ENCODE measurements at places on chromosomes 13 and 19.
A peak's percentile ranks its signal among the peaks of the same experiment; 100 is the strongest.

DNA sequence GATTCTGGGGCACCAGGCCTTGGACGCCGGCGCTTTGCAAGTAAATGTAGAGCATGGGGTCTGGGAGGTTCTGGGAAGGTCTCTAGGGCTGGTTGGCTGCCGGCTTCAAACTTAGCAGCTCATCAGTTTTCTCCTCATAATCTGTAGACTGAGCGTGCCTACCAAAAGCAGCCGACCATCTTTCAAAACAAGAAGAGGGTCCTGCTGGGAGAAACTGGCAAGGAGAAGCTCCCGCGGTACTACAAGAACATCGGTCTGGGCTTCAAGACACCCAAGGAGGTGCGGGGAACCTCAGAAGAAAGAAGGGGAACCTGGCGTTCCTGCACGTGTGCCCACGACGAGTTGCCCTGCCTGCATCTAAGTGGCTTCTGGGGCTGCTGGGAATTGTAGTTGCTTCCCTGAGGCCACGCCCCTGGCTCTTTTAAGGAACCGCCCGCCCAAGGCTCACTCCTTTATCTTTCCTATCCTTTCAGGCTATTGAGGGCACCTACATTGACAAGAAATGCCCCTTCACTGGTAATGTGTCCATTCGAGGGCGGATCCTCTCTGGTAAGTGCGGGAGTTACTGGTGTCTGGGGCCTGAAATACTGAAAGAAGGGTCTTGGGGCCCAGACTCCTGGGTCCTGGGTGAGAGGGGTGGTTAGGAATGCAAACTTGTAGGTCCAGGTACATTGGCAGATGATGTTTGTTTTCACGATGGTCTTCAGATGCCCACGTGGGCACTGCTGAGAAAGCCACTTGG lies 984 bp downstream of the RPS11 start:
- DNase-seq, result peak; percentile 10

DNA sequence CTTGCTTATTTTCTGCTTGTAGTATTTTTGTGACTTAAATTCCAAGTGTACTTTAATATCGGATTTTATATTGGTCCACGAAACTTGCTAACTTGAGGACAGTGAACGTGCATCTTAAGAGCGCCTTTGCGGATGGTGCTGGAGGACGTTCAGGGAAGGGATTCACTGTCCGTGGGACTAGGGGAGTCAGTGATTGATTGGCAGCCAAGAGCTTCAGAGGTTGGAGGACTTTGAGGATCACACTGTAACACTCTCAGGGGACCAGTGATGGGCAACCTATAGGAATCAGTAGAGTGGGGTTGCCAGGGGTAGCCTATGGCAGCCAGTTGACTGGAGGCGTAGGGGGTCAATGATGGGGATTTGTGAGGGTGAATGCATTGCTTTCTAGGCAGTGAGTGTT lies 516 bp downstream of the ZNF175 start:
- DNase-seq, result no peak

DNA sequence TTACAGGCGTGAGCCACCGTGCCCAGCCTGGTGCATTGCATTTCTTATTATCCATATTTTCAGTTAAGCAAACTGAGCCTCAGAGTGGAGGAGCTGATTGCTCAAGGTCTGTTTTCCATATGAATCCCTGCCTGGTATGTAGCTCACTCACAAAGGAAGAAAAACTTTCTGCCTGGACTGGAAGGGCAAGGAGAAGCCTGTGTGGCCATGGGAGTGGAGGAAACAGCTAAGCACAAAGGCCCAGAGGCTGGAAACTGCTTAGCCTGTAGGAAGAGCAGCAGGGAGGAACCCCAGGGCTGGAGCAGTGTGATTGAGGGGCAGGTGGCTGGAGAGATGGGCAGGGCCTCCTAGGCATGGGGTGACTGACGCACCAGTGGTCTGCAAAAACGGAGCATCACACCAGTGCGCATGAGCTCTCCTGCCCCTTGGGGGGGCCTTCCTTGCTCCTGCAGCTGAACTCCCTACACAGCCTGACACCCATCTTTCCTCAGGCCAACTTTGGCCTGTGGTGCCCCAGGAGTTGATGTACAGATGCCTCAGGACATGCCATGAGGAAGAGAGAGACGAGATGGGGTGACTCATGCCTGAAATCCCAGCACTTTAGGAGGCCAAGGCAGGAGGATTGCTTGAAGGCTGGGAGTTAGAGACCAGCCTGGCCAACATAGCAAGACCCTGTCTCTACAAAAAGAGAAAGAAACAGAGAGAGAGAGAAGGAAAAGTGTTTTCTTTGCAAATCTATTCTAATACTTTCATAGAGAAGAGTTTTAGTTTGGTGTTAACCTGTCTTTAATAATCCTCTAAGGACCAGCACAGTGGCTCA lies 2.8 kb upstream of the HNRNPM start:
- DNase-seq, result no peak

GRCh38 chr19:54473071-54473891 lies at the start of gene CDC42EP5:
Gene CDC42EP5 (minus strand): TSS chr19:54473296. CDS start chr19:54465547, 7,749 bp downstream.
- no peak for DNase-seq

DNA sequence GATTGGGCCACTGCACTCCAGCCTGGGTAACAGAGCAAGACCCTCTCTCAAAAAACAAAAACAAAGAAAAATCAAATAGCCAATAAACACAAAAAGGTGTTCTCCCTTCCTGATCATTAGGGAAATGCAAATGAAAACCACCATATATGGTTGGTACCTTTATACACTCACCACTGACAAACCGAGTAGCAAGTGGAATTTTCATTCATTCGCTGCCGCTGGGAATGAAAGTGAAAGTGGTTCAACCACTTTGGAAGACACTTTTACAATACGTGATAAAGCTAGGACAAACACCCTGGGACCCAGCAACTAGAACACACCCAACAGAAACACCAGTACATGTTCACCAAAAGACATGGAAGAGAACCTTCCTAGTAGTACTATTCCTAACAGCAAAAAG lies 21.0 kb downstream of the GRIK5 start:
- peak; percentile 26 for DNase-seq

- DNase-seq, result no peak
Observed at GRCh38 chr13:23716401-23716800, 146.2 kb downstream of the TNFRSF19 start.

DNA sequence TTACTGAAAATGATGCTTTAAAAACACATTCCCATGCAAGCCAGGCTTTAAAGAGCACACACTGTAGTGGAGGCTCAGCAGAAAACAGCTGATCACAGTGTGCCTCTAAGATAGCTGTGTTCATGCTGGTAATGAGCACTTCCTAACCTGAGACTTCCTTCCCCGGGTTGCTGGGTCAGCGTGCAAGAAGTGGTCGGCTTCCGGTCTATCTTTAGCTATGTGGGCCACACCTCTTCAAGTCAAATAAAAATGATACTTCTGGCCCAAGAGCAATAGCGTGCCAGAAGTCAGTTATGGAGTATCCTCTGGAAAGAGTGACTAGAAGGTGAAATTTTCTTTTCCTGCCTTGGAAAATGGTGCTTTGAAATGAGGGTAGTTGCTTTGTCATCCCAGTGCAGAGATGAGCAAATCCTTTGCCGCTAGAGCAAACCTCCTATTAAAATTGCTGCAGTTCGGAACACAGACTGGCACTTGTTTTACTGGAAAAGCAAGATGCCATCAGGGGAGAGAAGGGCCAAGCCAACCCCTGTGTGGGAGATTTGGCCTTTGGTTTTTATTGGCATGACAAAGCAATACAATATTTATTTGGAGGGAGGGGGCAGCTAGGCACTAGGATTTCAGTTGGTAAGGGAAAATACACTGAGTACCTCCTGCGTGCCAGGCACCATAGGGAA lies 64.2 kb downstream of the ARHGAP35 start:
- DNase-seq, result no peak

DNA sequence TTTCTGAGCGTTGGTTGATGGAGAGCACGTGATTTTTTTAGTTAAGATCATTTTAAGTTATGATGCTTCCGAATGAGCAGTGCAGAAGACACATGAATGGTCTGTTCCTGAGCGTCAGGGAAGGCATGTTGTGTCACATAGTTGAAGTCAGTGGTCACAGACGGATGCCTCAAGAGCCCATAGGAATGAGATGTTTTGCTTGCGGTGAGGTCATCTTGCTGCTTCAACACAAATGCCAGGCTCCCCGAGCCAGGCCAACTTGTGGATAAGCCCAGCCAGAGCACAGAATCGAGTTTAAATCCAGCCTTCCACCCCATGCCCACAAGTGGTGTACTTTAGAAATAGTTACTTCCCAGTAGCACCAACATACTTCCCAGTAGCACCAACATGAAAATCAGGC lies 5.4 kb downstream of the UPF3A start:
- DNase-seq, result no peak
